ENCODE measurements at places on chromosomes 5 and 9.

DNA sequence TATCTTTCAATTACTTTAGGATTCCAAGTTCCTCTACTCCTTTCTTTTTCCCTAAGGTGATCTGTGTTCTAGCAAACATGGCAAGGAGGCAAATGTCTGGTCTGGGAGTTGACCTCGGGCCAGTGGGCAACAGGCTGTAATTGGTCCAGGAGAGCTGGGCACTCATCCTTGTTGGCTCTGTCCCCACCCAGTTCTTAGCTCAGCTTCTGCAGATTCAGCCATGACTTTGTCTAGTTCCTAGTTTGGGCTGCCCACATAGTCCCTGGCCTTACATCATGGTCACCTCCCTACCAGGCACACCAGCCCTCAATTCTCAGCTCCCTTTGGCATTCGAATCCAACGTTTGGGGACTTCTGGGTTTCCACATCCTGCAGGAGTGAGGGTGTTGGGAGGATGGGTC lies 92.1 kb upstream of the DAP start:
- DNase-seq = no peak

DNA sequence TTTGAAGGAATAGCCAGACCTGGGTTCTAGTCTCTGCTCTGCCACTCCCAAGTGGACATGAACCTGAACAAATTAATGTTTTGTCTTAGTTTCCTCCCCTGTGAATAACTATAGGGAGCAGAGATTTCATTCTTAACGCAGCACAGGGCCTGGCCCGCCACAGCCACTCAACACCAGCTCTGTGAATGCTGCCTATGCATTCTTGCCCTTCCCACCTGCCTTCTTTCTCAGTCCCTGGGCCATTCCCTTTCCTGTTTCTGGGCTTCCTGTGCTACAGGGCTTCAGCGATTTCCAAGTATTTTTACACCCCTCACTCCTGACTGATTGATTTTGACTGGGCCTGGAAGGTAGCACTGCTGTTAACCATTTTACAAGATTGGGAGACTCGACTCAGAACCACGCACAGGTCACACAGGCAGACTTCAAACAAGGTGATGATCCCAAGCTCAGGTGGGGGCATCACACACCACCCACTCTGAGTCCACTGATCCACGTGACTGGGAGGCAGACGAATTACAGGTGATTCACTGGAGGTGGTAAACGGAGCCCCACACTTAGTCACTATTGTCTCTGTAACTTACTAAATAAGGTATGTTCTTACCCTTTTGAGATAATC lies 21.4 kb downstream of the PTPN3 start:
- DNase-seq = no peak

DNA sequence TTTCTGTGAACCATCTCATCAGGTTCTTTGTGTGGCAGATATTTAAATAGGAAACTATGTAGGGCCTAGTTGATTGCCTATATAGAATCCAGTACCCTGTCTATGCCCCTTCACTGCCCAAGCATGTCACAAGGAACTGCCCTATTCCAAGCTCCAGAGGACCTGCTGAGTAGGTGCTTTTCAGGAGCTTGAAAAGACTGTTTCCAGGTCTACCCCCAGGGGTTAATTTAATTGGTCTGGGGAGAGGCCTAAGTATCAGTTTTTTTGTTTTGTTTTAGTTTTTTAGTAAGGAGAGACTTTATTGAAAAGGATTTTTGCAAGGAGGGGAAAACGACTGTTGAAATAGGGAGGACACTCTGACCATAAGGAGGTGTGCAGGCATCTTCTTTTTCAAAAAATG lies 43.3 kb downstream of the EXOSC2 start:
- no peak for DNase-seq

DNA sequence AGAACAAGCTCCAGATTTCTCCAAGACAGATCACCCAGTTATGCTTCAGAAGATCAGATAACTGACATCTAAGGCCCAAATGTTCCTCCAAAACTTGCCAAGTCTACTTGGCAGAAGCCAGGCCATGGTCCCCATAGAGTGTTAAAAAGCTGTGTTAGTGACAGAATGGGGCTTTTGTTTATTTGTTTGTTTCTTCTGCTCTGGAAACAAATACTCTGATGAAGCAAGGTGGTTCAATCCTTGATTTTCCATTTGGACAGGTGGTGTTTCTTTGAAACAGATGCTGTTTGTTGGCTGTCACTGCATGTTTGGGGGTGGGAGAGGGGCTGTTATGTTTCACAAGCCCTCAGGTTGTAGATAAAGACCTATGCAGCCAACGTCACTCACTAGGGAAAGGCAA lies 264.0 kb downstream of the FAM114A2 start:
- DNase-seq = no peak

DNA sequence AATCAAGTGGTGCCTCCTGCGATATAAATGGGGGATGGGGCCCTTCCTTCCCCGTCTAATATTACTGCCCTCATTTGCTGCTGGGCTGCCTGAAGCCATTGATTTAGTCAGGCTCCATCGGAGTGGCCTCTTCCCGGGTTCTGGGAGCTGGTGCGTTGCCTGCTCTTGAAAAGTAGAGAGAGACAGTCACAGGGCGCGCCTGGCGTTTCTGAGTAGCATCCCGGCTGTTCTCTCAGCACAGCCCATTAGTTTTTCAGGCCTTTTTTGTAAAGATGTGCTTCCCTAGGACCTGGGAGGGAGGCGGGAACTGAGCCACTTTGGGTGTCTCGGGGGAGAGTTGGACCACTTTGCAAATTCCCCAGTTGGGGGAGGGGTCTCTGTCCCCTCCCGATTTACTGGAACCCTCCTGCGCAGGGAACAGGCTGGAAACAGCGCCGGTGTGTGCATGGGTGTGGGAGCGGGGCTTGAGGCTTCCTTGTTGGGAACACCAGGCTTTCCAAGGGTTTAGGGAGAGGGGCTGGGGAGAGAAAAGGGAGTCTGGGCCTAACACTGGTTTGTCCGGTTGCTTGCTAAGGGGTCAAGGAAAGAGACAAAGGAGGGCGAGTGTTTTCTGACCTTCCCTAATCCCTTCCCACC lies 4.7 kb downstream of the PRDM6 start:
- no peak for DNase-seq

GRCh38 chr9:131706608-131706970 lies 33.3 kb downstream of the RAPGEF1 start:
- DNase-seq = no peak

DNA sequence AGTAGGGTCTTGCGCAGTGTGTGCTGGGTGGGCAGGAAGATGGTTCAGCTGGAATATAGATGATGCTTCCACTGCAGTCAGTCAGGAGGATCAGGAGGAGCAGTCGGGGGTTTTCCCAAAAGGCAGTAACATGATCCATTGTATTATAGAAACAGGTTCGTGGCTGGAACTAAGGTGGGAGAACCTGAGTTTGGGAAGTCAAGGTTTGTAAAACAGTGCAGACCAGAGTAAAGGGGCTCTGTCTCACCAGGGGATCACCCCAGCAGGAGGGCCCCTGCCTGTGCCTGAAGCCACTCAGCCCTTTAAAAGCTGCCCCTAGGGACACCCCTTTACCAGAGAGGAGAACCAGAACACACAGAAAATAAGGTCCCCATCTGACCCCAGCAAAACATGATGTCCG lies 213.4 kb downstream of the AUH start:
- DNase-seq = no peak

Data from GOT3 (cell line).